ENCODE measurements at places on chromosomes 11 and 22. TPM values are rescaled to one million over a fixed set of nuclear protein-coding genes. Genes with fewer than 3 reads are reported as not detected.

The CRACR2B gene
- 2.1 TPM for total RNA-seq

The APOBEC3H gene
- total RNA-seq = not detected

The KRTAP5-2 gene
- not detected for total RNA-seq

The MRPL23 gene
- total RNA-seq = 150 TPM

The MYBPC3 gene
- total RNA-seq = 0.09 TPM

The SBF1 gene
- total RNA-seq = 70.4 TPM

The CAVIN3 gene
- 85.0 TPM for total RNA-seq

The TMA7B gene
- not detected for total RNA-seq

The TRIM48 gene
- total RNA-seq = not detected

The OR2AT4 gene
- total RNA-seq = not detected

DNA sequence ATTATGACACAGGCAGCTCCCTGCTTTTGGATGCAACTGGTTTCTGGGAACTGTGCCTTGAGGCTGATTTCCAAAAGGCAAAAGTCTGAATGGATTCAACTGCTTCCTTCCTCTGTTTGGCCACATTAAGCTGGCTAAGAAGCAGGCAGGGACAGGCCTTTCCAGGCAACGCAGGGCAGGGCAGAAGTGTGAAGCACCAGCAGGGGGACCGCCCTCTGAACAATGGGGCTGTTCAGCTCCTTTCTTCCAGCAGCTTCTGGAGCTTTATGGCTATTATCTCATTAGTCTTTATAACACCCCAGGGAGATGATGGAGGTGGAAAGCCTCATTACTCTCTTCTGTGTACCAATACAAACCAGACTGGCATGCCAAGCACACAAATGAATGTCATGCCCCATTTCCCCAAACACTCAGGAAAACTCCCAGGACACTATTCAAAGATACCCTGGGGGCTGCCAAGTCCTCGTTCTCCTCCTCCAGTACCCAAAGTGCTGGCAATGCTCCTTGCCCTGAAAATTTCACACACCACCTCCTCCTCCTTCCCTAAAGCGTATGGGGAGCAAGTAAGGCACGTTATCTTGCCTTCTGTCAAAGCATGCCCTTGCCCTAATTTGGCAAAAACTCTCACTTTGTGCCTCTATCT lies 21.3 kb downstream of the MORC2 start:
- peak overlapping the region; percentile 80 for H3K27ac ChIP-seq
- no peaks in the 10 kb centered on the region for H3K27me3 ChIP-seq
- H3K4me3 ChIP-seq = no peak overlapping the region
- H3K4me1 ChIP-seq = no peaks in the 10 kb centered on the region
- no peak for DNase-seq

GRCh38 chr22:48941903-48942575 lies 885.6 kb downstream of the BRD1 start:
- H3K27ac ChIP-seq = no peak overlapping the region
- no peak overlapping the region for H3K4me3 ChIP-seq
- no peaks in the 10 kb centered on the region for H3K4me1 ChIP-seq
- no peak for DNase-seq
- no peaks in the 10 kb centered on the region for H3K36me3 ChIP-seq

GRCh38 chr11:37320921-37321320 lies 722.9 kb upstream of the RAG2 start:
- no peak overlapping the region for H3K27ac ChIP-seq
- no peak overlapping the region for H3K4me3 ChIP-seq
- H3K4me1 ChIP-seq = no peaks in the 10 kb centered on the region
- no peaks in the 10 kb centered on the region for H3K36me3 ChIP-seq
- no peak for DNase-seq

DNA sequence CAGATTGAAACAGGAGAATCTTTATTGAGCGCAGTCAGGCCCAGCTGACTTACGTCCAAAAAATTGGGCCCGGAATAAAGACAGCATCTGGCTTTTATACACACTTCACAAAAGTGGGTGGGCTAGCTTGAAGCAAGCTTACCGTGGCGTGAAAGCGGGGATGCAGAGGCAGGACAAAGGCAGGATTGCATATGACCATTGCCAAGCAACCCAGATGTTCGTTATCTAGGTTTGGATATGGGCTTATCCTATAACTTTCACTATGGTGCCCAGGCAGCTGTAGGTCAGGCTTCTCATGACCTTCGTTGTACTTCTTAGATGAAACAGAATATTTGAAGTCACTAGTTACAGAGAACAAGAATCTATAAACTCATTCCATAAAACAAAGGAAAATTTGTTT lies 1575.6 kb upstream of the RAG2 start:
- no peaks in the 10 kb centered on the region for H3K4me1 ChIP-seq
- DNase-seq = no peak
- H3K4me3 ChIP-seq = no peak overlapping the region
- H3K27ac ChIP-seq = no peak overlapping the region
- no peaks in the 10 kb centered on the region for H3K27me3 ChIP-seq

DNA sequence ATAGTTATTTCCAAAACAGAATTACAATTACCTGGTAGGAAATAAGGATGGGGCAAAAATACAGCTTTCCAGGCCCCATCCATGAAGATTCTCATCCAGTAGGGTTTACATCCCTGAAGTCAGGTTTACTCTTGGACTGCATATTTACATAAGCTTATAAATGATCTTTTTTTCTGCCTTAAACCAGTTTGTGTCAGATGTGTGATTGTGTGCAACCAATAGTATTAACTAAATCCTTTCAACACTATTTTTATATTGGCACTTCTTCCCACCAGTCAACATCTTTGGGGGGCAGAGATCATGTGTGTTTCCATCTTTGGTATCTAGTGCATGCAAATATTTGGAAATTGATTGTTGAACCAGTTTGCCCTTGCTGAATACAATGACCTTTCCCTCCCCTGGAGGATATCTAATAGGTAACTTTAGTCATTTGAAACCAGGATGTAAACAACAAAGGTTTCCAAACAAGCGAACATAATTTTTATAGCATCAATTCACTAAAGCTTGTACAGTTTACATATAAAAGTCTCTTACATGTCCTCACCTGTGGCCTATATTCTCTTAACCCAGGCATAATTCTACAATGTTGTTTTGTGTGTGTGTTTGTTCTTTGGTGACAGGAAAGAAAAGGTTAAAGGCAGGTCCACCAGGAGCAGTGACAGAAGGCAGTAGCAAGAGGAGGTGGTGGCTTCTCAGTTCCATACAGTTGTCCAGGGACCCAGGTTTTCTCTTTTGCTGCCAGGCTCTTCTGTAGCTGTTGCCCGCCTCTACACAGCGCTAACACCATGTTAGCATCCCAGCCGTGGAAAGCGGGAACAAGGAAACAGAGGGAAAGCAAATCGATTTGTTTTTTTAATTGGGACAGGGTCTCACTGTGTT lies 1.7 kb upstream of the ME3 start:
- peaks cover 3% of the 10 kb centered on the region for H3K4me1 ChIP-seq
- H3K27me3 ChIP-seq = no peaks in the 10 kb centered on the region
- H3K27ac ChIP-seq = no peak overlapping the region
- no peak overlapping the region for H3K4me3 ChIP-seq

DNA sequence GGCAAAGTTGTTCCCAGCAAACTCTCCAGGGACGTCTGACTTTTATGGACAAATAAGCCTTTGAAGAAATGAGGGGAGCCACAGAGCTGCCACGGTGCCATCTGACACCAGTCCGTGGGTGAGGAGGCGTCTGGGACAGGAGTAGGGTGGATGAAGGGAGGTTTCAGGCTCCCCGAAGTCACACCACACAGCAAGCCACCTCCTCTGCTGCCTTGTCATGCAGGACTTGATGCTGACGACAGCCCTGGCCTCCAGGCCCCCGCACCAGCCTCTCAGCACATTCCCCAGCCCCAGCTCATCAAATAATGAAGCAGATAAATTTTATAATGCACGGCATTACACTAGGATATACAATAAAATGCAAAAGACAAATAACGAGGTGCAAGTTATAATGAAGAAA lies 156.5 kb downstream of the CEP164 start:
- no peaks in the 10 kb centered on the region for H3K4me1 ChIP-seq
- no peaks in the 10 kb centered on the region for H3K36me3 ChIP-seq
- H3K4me3 ChIP-seq = no peak overlapping the region
- H3K27ac ChIP-seq = no peak overlapping the region

GRCh38 chr22:45248832-45249561 lies 8.3 kb upstream of the KIAA0930 start:
- no peak for DNase-seq
- no peaks in the 10 kb centered on the region for H3K4me1 ChIP-seq
- no peaks in the 10 kb centered on the region for H3K36me3 ChIP-seq
- H3K4me3 ChIP-seq = no peak overlapping the region

- H3K27ac ChIP-seq = no peak overlapping the region
- no peaks in the 10 kb centered on the region for H3K36me3 ChIP-seq
- H3K27me3 ChIP-seq = no peaks in the 10 kb centered on the region
Measured at GRCh38 chr11:118899706-118900360, 16.1 kb downstream of the CXCR5 start.

DNA sequence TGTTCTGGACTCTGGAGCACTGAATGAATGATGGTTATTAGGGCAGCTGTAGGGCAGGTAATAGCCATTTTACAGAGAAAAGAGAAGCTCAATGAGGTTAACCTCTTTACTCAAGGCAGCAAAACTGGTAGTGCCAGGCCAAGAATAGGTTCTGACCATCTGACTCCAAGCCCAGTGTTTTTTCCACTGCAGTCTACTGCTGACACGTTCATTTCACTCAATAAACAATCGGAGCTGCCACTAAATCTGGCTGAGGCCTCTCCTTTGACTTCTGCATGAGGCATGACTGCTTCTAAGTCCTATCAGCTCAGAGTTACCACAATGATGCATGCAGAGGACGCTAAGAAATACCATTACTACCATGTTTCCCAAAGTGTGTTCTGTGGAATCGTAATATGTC lies 117.6 kb downstream of the ARL14EP start:
- H3K36me3 ChIP-seq = no peaks in the 10 kb centered on the region
- H3K27ac ChIP-seq = no peak overlapping the region
- no peaks in the 10 kb centered on the region for H3K4me1 ChIP-seq
- DNase-seq = no peak

- H3K4me3 ChIP-seq = no peak overlapping the region
- no peaks in the 10 kb centered on the region for H3K27me3 ChIP-seq
- H3K4me1 ChIP-seq = peaks cover 3% of the 10 kb centered on the region
- DNase-seq = no peak
Measured at GRCh38 chr22:30295576-30295975, 6.3 kb upstream of the CASTOR1 start.

DNA sequence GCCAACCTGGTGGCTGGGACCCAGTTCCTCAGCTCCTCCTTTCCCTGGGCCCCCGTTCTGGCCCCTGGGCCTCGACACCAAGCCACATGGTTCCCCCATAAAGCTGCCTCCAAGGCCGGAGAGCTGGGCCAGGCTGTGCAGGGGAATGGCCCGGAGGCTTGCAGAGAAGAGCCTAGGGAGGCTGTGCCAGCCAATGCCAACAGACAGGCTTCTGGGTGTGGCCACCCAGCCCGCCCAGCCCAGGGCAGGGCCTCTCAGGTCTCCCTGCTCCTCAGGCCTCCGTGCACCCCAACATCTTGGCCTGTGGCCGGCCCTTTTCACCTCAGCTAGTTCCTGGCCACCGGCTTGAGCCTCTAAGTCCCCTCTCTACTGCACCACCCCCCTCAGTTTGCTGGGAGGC lies 17.4 kb upstream of the FLRT1 start:
- H3K27ac ChIP-seq = no peak overlapping the region
- no peak overlapping the region for H3K4me3 ChIP-seq
- H3K27me3 ChIP-seq = no peaks in the 10 kb centered on the region

- H3K27ac ChIP-seq = no peak overlapping the region
- no peaks in the 10 kb centered on the region for H3K4me1 ChIP-seq
- no peak for DNase-seq
- no peak overlapping the region for H3K4me3 ChIP-seq
- H3K36me3 ChIP-seq = no peaks in the 10 kb centered on the region
- H3K27me3 ChIP-seq = no peaks in the 10 kb centered on the region
Measured at GRCh38 chr11:30818721-30819120, 232.6 kb upstream of the MPPED2 start.

All from uterus (tissue), 4 donors.